ENCODE measurements at places on chromosomes 6 and 20. TPM values are rescaled to one million over a fixed set of nuclear protein-coding genes. Genes with fewer than 3 reads are reported as not detected.
A peak's percentile ranks its signal among the peaks of the same experiment; 100 is the strongest.

DNA sequence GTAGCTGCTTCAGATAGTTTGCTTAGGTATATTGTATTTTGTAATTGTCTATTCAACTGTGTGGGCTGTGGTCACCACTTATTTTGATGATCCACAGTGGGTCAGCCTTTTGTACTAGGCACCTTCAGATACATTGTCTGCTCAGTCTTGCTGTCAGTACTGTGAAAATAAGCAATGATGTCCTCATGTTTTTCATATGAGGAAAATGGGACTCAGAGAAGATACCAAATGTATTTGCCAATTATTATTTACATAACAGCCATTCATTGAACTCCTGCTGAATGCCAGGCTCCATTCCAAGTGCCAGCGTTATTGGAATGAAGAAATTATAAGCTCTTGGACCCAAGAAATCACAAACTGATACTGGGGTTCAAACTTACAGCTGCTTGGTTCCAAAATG, 28.6 kb downstream of the MAPK14 start:
- peaks cover 13% of the 10 kb centered on the region for H3K4me1 ChIP-seq
- no peak overlapping the region for H3K4me3 ChIP-seq
- H3K27me3 ChIP-seq, result no peaks in the 10 kb centered on the region
- H3K27ac ChIP-seq, result no peak overlapping the region
- DNase-seq, result no peak
- peaks cover 5% of the 10 kb centered on the region for H3K36me3 ChIP-seq

GRCh38 chr6:146583966-146584365, 14.8 kb upstream of the ADGB start:
- no peak overlapping the region for H3K4me3 ChIP-seq
- no peaks in the 10 kb centered on the region for H3K4me1 ChIP-seq
- no peaks in the 10 kb centered on the region for H3K36me3 ChIP-seq
- no peak overlapping the region for H3K27ac ChIP-seq

- H3K27me3 ChIP-seq, result no peaks in the 10 kb centered on the region
- H3K4me3 ChIP-seq, result peak overlapping the region; percentile 66
- peak overlapping the region; percentile 100 for H3K27ac ChIP-seq
- DNase-seq, result no peak
Observed at GRCh38 chr20:4809707-4810106, 88.0 kb downstream of the PRND start.

- peaks cover 4% of the 10 kb centered on the region for H3K36me3 ChIP-seq
- H3K27me3 ChIP-seq, result peaks cover 48% of the 10 kb centered on the region
- no peak for DNase-seq
- no peak overlapping the region for H3K4me3 ChIP-seq
- peaks cover 13% of the 10 kb centered on the region for H3K4me1 ChIP-seq
Observed at GRCh38 chr6:1616701-1617463, 7.2 kb downstream of the FOXC1 start.

DNA sequence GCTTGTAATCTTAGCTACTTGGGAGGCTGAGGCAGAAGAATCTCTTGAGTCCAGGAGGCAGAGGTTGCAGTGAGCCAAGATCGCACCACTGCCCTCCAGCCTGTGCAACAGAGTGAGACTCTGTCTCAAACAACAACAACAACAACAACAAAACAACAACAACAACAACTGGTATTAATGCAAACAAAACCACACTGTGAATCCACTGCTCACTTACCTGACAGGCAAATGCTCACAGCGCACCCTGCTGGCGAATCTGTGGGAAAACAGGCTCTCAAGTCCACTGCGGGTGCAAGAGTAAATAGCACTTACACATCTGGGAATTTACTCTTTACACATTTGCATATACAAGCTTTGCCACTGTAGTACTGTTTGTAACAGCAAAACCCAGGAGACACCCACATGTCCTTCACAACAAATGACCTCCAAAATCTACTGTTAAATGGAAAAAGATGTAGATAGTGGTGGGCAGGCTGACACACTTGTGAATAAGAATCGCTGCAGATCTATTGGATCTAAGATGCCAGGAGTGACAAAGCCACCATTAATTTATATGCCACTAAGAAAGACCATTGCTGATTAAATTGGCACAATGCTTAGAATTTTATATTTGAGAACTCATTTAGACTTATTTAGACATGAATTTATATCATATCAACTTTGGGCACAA, 29.3 kb downstream of the NSFL1C start:
- peak overlapping the region; percentile 3 for H3K4me3 ChIP-seq
- H3K27ac ChIP-seq, result peak overlapping the region; percentile 27
- H3K36me3 ChIP-seq, result no peaks in the 10 kb centered on the region

GRCh38 chr6:108497883-108498282, 62.8 kb upstream of the FOXO3 start:
- H3K4me1 ChIP-seq, result no peaks in the 10 kb centered on the region
- no peak overlapping the region for H3K27ac ChIP-seq
- no peak overlapping the region for H3K4me3 ChIP-seq
- peaks cover under 1% of the 10 kb centered on the region for H3K36me3 ChIP-seq
- no peaks in the 10 kb centered on the region for H3K27me3 ChIP-seq
- no peak for DNase-seq

Gene FAM83D
- 2.1 TPM for total RNA-seq

DNA sequence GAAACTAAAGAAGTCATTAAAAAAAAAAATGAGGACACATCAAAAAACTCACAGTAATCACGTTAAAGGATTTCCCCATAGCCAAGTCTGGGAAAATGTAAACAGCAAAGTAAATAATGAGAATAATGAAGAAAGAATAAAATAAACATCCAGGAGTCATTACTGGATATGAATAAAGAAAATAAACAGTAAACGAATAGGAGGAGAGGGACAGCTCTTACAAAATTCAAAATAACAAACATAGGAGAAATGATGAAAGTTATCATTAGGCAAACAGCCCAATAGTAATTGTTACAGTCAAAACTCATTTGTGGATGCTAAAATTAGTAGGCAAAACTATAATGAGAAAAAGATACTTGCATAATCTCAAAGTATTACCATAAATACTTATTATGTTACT, 8.0 kb upstream of the UBD start:
- H3K36me3 ChIP-seq, result no peaks in the 10 kb centered on the region
- no peak for DNase-seq
- H3K27ac ChIP-seq, result no peak overlapping the region
- H3K4me3 ChIP-seq, result no peak overlapping the region
- peaks cover 62% of the 10 kb centered on the region for H3K27me3 ChIP-seq

DNA sequence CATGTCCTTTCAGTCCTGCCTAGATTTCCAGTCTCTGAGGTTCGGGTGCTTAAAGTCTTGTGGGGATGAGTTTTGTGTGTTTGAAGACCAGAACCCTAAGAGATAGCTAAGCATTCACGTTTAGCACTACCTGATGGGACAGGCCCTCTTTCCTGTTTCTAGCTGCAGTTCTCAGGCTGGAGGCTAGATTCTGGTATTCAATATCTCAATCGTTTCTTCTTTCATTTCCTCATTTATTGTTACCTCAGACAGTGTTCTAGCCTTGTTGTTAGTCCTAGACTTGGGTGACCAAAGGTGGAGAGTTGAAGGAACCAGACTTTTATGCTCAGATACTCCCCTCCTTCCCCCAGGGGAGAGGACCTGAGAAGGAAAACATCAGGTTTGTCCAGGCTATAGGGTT, 16.8 kb downstream of the CEP250 start:
- H3K27me3 ChIP-seq, result no peaks in the 10 kb centered on the region
- no peak overlapping the region for H3K27ac ChIP-seq
- no peak for DNase-seq
- peaks cover 6% of the 10 kb centered on the region for H3K4me1 ChIP-seq
- no peaks in the 10 kb centered on the region for H3K36me3 ChIP-seq

GRCh38 chr6:34897716-34898115, 8.7 kb downstream of the ANKS1A start:
- no peaks in the 10 kb centered on the region for H3K27me3 ChIP-seq
- DNase-seq, result no peak
- peaks cover 8% of the 10 kb centered on the region for H3K4me1 ChIP-seq
- no peaks in the 10 kb centered on the region for H3K36me3 ChIP-seq
- no peak overlapping the region for H3K4me3 ChIP-seq

- H3K27ac ChIP-seq, result no peak overlapping the region
- peaks cover 34% of the 10 kb centered on the region for H3K27me3 ChIP-seq
- H3K4me3 ChIP-seq, result no peak overlapping the region
- peaks cover 3% of the 10 kb centered on the region for H3K4me1 ChIP-seq
Observed at GRCh38 chr6:33761581-33761921, 14.8 kb upstream of the IP6K3 start.

Gene WFDC5
- total RNA-seq, result not detected

Gene ELOVL5
- 121 TPM for total RNA-seq

Gene TRIM31
- total RNA-seq, result not detected

DNA sequence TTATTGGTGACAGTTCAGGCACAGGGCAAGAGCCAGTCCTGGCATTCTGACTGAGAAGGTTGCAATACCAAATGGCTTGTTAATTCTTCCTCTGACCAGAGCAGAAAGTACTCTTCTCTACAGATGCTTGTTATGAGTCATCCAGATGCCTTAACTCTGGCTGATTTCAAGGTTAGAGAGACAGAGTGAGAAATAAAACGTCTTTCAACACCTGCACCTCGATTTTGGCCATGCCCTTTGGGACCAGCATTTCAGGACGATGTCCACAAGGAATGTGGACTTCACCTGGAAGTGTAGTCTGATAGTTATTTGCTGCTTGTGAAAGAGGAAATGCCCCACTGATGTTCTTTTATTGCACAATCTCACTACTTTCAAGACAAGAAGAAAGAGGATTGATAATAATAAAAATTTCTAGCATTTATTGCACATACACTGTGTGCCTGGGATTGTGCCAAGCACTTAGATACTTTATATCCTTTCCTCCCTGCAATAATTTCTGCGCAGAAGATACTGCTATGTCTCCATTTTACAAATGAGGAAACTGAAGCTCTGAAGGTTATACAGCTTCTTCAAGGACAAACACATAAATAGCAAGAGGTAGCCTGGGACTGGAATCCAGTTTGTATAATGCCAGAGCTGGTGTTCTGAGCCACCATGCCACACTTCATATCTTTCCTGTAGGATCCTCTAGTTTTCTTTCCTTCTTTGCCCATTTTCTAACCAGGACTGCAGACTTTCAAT, 33.5 kb upstream of the MCM3 start:
- no peak for DNase-seq
- no peaks in the 10 kb centered on the region for H3K27me3 ChIP-seq
- H3K27ac ChIP-seq, result peak overlapping the region; percentile 6

Gene DPPA5
- total RNA-seq, result not detected

DNA sequence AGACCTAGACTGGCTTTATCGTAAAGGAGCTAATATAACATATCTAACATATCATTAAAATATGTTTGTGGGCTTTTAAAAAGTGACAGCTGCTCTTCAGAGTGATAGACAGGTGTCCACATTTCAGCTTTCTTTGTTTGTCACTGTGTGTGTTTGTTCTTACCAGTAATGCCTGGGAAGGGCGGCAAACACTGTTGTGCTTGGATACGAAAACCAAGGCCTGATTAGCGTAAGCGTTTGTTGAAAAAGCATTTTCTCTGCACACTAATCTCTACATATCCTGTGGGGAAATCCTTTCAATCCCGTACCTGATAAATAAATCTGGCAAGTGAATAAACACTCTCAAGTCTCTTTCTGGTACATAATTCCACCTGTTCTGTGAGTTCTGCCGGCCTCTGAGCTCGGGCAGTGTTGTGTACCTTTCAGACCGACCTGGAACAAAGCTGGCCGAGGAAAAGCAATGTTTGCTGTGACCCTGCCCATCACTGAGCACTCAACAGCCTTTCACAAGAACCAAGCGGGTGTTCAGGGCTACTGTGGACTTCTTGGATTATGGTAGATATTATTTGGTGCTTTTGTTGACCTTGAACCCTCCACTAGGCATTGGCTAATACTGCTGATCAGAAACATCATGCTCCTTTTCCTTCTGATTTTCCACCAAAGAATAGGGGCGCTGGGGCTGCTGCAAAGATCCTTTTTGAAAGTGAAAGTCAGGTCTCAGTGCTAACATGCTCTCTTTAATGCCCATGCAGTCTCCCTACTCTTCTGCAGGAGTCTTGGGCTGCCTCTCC, 100.4 kb downstream of the CD83 start:
- peaks cover 12% of the 10 kb centered on the region for H3K27me3 ChIP-seq
- H3K4me1 ChIP-seq, result no peaks in the 10 kb centered on the region
- DNase-seq, result no peak
- no peak overlapping the region for H3K4me3 ChIP-seq

Gene WASF1
- total RNA-seq, result 3.8 TPM

Gene VWA7
- total RNA-seq, result 2.8 TPM

Gene SEL1L2
- total RNA-seq, result not detected

DNA sequence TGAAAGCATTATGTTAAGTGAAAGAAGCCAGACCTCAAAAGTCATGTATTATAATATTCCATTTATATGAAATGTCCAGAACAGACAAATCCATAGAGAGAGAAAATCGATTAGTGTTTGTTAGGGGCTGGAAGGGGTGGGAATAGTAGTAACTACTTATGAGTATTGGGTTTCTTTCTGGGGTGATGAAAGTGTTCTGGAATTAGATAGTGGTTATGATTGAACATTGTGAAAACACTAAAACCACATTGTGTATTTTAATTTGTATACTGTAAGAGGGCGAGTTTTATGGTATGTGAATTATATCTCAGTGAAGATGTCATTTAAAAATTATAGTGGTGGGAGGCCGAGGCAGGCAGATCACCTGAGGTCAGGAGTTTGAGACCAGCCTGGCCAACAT, 52.0 kb upstream of the KIF13A start:
- no peak for DNase-seq
- no peak overlapping the region for H3K27ac ChIP-seq
- peaks cover 14% of the 10 kb centered on the region for H3K27me3 ChIP-seq
- peaks cover 4% of the 10 kb centered on the region for H3K4me1 ChIP-seq
- H3K36me3 ChIP-seq, result no peaks in the 10 kb centered on the region

Gene WFDC12
- total RNA-seq, result not detected

Gene OPRM1
- total RNA-seq, result not detected

Gene SPATA2
- 23.5 TPM for total RNA-seq

GRCh38 chr20:62621251-62622110, 20.8 kb upstream of the SLCO4A1 start:
- peaks cover 17% of the 10 kb centered on the region for H3K4me1 ChIP-seq
- H3K27me3 ChIP-seq, result no peaks in the 10 kb centered on the region
- H3K4me3 ChIP-seq, result peak overlapping the region; percentile 31
- H3K27ac ChIP-seq, result no peak overlapping the region

DNA sequence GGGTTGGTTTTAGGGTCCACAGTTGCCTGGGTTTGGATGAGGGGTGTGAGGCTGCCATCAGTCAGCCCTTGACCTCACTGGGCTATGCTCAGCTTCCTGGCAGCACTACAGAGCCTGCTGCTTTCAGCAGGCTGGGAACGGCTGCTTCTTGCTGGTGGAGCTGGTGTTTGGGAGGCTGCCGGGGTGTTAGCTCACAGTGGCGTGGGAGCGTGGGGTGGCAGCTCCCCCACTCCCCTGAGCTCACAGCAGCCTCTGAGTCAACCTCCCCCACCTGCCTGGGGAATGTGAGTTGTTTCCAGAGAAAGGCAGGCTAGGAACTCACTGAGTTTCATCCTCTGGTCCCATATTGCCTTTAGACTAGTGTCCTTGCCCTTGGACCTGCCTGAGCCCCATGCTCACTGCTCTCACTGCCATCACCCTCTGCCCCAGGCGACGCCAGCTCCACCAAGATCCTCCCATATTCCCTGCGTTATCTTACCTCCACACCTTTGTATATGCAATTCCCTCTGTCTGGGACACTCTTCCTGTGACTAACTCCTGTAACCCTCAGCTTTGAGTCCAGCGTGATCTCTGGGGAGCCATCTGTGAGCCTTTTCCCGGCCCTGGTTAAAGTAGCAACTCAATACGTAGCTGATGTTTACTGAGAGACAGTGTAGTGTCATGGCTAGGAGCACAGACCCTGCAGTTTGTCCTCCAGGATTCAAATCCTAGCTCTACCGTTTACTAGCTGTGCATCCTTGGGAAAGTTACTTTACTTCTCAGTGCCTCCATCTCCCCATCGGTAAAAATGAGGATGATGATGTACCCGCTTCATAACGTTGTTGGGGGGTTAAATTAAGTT, 34.8 kb downstream of the PPP1R16B start:
- H3K27me3 ChIP-seq, result no peaks in the 10 kb centered on the region
- peaks cover 44% of the 10 kb centered on the region for H3K4me1 ChIP-seq
- H3K4me3 ChIP-seq, result peak overlapping the region; percentile 85
- H3K36me3 ChIP-seq, result peaks cover 4% of the 10 kb centered on the region
